ENCODE measurements at places on chromosomes 1 and 21. TPM values are rescaled to one million over a fixed set of nuclear protein-coding genes. Genes with fewer than 3 reads are reported as not detected.

The LCE3D gene
- total RNA-seq, result 3.4 TPM

The CHIA gene
- total RNA-seq, result not detected

The C1orf210 gene
- not detected for total RNA-seq

The OR2T33 gene
- total RNA-seq, result not detected

The CFAP107 gene
- not detected for total RNA-seq

The CCDC181 gene
- total RNA-seq, result 0.12 TPM

The AJAP1 gene
- not detected for total RNA-seq

The RERE gene
- total RNA-seq, result 27.7 TPM

The TMEM52 gene
- total RNA-seq, result 1.4 TPM

The DCDC2B gene
- total RNA-seq, result not detected

The LRRC38 gene
- not detected for total RNA-seq

The PLA2G2D gene
- total RNA-seq, result not detected

Measured in A549 treated with Hydrocortisone at 1 μM for 4 hours (cell line).